ENCODE measurements at places on chromosomes 3 and 15. TPM values are rescaled to one million over a fixed set of nuclear protein-coding genes. Genes with fewer than 3 reads are reported as not detected.

CCR8 gene
- not detected for total RNA-seq

MESP2 gene
- 2.0 TPM for total RNA-seq

PLCL2 gene
- total RNA-seq: 3.6 TPM

NANOGP8 gene
- total RNA-seq: not detected

SLC27A2 gene
- 0.13 TPM for total RNA-seq

ACAN gene
- 0.13 TPM for total RNA-seq

HRH1 gene
- 9.7 TPM for total RNA-seq

TNFSF10 gene
- total RNA-seq: 2.7 TPM

MCF2L2 gene
- 0.52 TPM for total RNA-seq

GABRR3 gene
- not detected for total RNA-seq

ALS2CL gene
- 2.1 TPM for total RNA-seq

VIPR1 gene
- total RNA-seq: 1.2 TPM

NR2F2 gene
- total RNA-seq: 19.8 TPM

FRMD5 gene
- 0.24 TPM for total RNA-seq

DET1 gene
- total RNA-seq: 10.7 TPM

GPR149 gene
- not detected for total RNA-seq

GATM gene
- total RNA-seq: 0.96 TPM

MYEF2 gene
- total RNA-seq: 2.6 TPM

DPPA2 gene
- not detected for total RNA-seq

DHFR2 gene
- 9.5 TPM for total RNA-seq

UROC1 gene
- total RNA-seq: not detected

All from epithelial cell of alveolus of lung (primary cell).